Vagina (tissue), 2 donors: ENCODE measurements at places on chromosomes 3 and 15.
A peak's percentile ranks its signal among the peaks of the same experiment; 100 is the strongest.

DNA sequence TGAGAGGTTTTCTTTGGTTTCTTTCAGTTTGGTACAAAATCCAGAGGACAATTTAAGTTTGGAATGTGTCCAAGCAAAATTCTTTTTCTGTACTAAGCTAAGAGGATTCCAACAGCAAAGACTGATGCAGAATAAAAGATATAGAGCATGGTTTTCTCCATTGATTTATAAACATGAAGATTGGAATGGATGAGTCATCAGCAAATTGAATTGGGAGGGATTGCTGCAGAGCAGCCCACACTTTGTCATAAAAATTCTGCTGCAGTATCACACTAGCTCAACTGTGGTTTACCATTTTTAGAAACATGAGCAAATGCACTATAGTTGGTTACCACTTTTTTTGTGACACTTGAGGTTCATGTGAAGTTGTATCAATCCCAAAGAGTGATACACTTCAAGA, 16.1 kb upstream of the LARP6 start:
- DNase-seq = no peak
- H3K27ac ChIP-seq = peak overlapping the region; percentile 69
- H3K4me3 ChIP-seq = no peak overlapping the region
- no peaks in the 10 kb centered on the region for H3K36me3 ChIP-seq
- no peaks in the 10 kb centered on the region for H3K27me3 ChIP-seq

DNA sequence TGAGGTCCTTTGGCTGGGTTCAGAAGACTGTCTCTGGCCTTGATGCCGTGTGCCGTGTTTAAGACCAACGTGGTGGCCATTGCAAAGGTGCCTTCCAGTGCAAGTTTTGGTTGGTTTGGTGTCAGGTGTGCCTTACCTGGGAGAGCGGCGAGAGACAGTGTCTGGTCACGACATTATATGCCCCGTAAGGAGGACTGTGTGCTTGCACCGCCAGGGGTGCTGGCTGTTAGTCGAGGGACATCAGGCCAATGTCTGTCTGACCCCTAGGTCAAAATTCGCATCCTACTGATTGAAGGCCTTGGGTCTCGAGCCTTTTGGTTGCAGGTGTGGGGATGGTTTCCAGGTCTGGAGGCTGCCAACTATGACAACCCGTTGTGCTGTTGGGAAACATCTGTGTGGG, 111.9 kb downstream of the SNRPN start:
- DNase-seq = no peak
- no peaks in the 10 kb centered on the region for H3K4me1 ChIP-seq
- H3K27ac ChIP-seq = no peak overlapping the region
- H3K27me3 ChIP-seq = no peaks in the 10 kb centered on the region
- H3K36me3 ChIP-seq = peaks cover 4% of the 10 kb centered on the region
- H3K4me3 ChIP-seq = no peak overlapping the region

DNA sequence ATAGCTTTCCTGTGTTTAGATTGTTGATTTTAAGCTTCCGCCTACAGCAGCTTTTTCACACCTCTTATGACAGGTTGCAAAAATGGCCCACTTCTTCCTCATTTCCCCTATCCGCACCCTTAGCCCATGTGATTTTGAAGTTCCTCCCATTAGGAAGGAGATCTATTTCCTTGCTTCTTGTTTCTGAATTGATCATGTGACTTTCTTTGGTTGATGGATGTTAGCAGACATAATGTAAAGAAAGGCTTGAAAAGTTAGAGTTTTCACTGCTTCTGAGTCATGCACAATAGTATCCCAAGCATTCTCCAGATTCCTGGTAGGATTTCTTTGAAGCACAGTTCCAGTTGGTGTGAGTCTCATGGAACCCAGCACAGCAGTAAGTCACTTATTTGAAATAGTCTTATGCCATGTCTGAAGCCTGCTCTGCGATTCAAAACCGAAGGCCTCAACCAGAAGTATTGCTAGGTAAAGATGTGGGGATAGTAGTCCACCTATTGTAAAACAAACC, 76.6 kb downstream of the EDEM1 start:
- no peaks in the 10 kb centered on the region for H3K36me3 ChIP-seq
- H3K27me3 ChIP-seq = no peaks in the 10 kb centered on the region
- H3K4me1 ChIP-seq = no peaks in the 10 kb centered on the region
- no peak overlapping the region for H3K4me3 ChIP-seq

GRCh38 chr3:54537506-54537905, 390.4 kb downstream of the LRTM1 start:
- H3K36me3 ChIP-seq = no peaks in the 10 kb centered on the region
- H3K27ac ChIP-seq = no peak overlapping the region
- no peaks in the 10 kb centered on the region for H3K4me1 ChIP-seq
- DNase-seq = no peak
- H3K27me3 ChIP-seq = no peaks in the 10 kb centered on the region

GRCh38 chr3:11808231-11808630, 38.5 kb downstream of the TAMM41 start:
- peaks cover 16% of the 10 kb centered on the region for H3K36me3 ChIP-seq
- H3K27ac ChIP-seq = peak overlapping the region; percentile 62
- peak overlapping the region; percentile 1 for H3K4me3 ChIP-seq
- H3K4me1 ChIP-seq = peaks cover 21% of the 10 kb centered on the region

DNA sequence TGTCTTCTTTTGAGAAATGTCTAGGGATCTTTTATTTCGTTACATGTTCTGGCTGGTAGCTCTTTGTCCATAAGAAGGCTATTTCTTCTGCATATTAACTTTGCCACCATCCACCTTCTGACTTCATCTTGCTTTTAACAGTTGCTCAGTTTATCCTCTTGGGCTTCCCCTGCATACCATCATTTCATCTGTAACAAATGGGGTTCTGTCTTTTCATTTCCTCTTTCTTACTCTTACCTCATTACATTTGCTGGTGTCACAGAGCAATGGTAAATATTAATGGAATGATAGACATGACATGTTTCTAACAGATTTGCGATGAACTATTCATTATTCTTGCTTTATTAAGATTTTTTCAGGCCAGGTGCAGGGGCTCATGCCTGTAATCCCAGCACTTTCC, 62.4 kb downstream of the GASK1A start:
- no peaks in the 10 kb centered on the region for H3K27me3 ChIP-seq
- H3K27ac ChIP-seq = no peak overlapping the region
- H3K4me3 ChIP-seq = no peak overlapping the region
- H3K36me3 ChIP-seq = peaks cover 8% of the 10 kb centered on the region
- H3K4me1 ChIP-seq = no peaks in the 10 kb centered on the region
- no peak for DNase-seq

DNA sequence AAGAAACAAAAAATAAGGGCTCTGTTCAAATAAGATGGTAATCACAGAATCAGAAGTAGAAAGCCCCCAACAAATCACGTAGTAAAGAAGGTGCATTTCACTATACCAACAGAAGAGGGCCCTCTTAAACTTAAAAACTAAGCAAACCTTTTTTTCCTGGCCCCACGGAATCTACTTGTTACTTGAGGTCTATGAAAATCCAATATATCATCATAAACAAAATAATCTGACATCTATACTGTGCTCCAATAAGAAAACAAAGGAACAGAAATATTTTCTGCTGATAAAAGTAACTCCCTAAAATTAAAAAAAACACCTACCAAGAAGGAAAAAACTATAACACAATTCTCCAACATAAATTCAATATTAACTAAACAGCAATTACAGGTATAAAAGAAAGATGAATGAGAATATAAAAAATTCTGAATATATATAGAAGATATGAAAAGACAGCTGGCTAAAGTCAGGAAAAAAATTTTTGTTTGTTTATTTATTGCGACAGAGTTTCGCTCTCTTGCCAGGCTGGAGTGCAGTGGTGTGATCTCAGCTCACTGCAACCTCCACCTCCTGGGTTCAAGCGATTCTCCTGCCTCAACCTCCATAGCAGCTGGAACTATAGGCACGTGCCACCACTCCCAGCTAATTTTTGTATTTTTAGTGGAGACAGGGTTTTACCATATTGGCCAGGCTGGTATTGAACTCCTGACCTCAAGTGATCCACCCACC, 81.8 kb downstream of the CLASP2 start:
- no peaks in the 10 kb centered on the region for H3K4me1 ChIP-seq
- H3K27ac ChIP-seq = no peak overlapping the region
- no peak overlapping the region for H3K4me3 ChIP-seq
- H3K36me3 ChIP-seq = no peaks in the 10 kb centered on the region

DNA sequence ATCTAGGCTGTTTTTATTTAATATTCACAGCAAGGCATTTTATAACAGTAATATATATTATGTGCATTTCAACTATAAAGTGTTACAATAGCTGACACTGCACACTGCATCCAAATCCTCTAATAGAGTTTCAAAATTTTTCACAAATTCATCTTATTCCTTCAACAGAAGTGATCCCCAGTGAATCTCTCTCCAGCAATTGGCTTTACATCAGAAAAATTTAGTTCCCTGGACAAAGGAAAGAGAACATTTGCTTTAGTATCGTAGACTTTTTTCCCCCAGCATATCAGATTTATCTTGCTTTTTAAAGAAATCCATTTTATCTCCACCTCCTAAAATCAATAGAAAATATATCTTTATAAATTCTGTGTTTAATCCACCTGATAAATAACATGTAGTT, 868.6 kb downstream of the TBL1XR1 start:
- H3K4me3 ChIP-seq = no peak overlapping the region
- H3K27ac ChIP-seq = no peak overlapping the region
- no peaks in the 10 kb centered on the region for H3K36me3 ChIP-seq
- H3K27me3 ChIP-seq = no peaks in the 10 kb centered on the region

- peaks cover 16% of the 10 kb centered on the region for H3K4me1 ChIP-seq
- H3K4me3 ChIP-seq = no peak overlapping the region
- DNase-seq = no peak
- H3K36me3 ChIP-seq = no peaks in the 10 kb centered on the region
- peak overlapping the region; percentile 56 for H3K27ac ChIP-seq
These were observed 31.2 kb downstream of the PLA1A start for GRCh38 chr3:119628816-119629445.

- peaks cover 20% of the 10 kb centered on the region for H3K4me1 ChIP-seq
- DNase-seq = no peak
- H3K27me3 ChIP-seq = no peaks in the 10 kb centered on the region
- H3K36me3 ChIP-seq = no peaks in the 10 kb centered on the region
These were observed 28.0 kb downstream of the ARHGAP31 start for GRCh38 chr3:119322021-119322834.

DNA sequence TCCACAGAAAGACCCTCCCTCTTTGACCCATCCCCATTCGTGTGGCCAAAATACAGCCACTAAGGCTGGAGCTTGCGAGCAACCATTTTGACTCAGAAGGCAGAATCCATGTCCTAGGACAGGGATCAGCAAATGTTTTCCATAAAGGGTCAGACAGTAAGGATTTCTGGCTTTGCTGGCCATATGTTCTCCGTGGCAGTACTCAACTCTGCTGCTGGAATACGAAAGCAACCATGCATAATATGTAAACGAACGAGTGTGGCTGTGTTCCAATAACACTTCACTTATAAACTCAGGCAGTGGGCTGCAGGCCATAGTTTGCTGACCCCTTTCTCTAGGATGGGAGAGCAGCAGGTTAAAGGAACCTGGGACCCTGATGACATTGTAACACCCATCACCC, 77.6 kb upstream of the WNT5A start:
- H3K27me3 ChIP-seq = no peaks in the 10 kb centered on the region
- H3K36me3 ChIP-seq = no peaks in the 10 kb centered on the region
- H3K4me3 ChIP-seq = no peak overlapping the region
- DNase-seq = no peak
- H3K27ac ChIP-seq = no peak overlapping the region

DNA sequence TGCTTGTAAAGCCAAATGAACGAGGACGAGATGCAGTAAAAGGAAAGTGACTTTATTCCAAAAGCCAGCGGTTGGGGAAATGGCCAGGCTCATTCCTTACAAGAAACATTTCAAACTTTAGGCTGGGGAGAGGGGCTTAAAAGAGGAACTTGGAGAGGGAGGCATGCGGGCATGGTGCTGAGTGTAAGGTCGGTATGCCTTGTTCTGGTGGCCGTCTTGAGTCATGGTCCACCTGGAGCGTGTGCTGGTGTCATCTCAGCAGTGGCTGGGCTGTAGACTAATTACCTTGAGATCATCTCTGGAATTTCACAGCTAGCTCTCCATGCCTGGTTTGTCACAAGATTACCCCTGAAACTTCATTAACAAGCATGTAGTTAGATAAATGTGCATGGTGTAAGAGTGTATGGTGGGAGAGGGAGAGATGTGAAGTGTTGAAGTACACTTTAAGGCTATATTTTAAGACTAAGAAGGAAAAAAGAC, 156.4 kb upstream of the PFN2 start:
- H3K4me1 ChIP-seq = no peaks in the 10 kb centered on the region
- no peak for DNase-seq
- no peak overlapping the region for H3K4me3 ChIP-seq
- no peaks in the 10 kb centered on the region for H3K27me3 ChIP-seq
- no peaks in the 10 kb centered on the region for H3K36me3 ChIP-seq

GRCh38 chr15:32707436-32707835, 10.4 kb upstream of the GREM1 start:
- no peaks in the 10 kb centered on the region for H3K36me3 ChIP-seq
- no peak overlapping the region for H3K4me3 ChIP-seq
- DNase-seq = no peak
- H3K4me1 ChIP-seq = peaks cover 16% of the 10 kb centered on the region
- H3K27me3 ChIP-seq = no peaks in the 10 kb centered on the region

DNA sequence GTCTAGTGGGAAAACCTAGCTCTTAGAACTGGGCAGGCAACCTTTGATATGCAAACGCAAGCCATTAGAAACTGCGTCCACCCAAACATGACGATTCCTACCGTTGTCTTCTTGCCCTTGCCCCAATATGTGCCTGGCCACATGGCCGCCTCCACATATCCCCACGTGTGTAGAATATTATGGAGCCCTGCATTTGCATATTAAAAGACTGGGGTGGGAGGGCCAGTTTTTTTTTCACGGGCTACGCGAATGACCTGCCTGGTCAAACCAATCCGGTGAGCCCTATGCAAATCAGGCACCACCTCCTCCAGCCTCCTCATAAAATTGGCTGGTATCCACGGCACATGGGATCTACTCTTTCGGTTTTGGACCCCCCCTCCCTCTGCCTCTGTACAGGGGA, 381.0 kb upstream of the RGMA start:
- no peaks in the 10 kb centered on the region for H3K27me3 ChIP-seq
- H3K27ac ChIP-seq = no peak overlapping the region
- no peak overlapping the region for H3K4me3 ChIP-seq
- no peaks in the 10 kb centered on the region for H3K36me3 ChIP-seq
- H3K4me1 ChIP-seq = peaks cover 12% of the 10 kb centered on the region

DNA sequence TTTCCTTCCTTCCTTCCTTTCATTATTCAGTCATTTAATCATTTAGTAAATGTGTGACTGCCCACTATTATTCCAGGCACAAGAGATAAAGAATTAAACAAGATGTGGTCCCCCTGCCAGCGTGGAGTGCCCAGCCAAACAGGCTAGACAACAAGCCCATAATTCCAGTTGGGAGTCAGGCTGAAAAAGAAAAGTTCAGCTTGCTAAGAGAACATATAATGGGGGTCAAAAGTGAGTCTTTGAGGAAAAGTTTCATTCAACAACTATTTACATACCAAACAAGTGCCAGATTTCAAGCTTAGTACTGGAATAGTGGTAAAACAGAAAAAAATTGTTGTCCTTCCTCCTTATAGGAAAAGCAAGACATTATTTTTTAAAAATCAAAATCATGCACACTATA, 523.7 kb downstream of the TAFA4 start:
- no peak overlapping the region for H3K27ac ChIP-seq
- H3K4me3 ChIP-seq = no peak overlapping the region
- DNase-seq = no peak
- H3K36me3 ChIP-seq = no peaks in the 10 kb centered on the region
